ENCODE measurements at places on chromosomes 16 and 17.

- no peak for DNase-seq
These were observed 77.2 kb downstream of the CNGB1 start for GRCh38 chr16:57893559-57894389.

DNA sequence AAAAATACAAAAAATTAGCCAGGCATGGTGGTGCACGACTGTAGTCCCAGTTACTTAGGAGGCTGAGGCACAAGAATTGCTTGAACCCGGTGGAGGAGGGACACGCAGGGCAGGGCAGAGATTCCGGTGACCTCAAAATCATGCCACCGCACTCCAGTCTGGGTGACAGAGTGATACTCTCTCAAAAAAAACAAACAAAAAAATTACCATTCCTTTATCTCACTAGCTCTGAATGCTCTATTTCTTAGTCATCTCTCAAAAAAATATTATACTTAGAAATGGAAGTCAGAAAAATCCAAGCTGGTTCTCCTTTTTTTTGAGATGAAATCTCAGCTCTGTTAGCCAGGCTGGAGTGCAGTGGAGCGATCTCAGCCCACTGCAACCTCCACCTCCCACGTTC, 40.8 kb downstream of the SPOP start:
- DNase-seq: no peak

GRCh38 chr17:4433515-4434031, at the start of gene SPNS3:
Gene SPNS3, plus strand, starts transcription at chr17:4433940. Its CDS starts 28 bp downstream, at chr17:4433968.
- DNase-seq: peak; percentile 20

- DNase-seq: no peak
These were observed 30.3 kb downstream of the B4GALNT2 start for GRCh38 chr17:49162866-49163265.

GRCh38 chr17:78315355-78316114, 44.3 kb downstream of the SOCS3 start:
- no peak for DNase-seq

DNA sequence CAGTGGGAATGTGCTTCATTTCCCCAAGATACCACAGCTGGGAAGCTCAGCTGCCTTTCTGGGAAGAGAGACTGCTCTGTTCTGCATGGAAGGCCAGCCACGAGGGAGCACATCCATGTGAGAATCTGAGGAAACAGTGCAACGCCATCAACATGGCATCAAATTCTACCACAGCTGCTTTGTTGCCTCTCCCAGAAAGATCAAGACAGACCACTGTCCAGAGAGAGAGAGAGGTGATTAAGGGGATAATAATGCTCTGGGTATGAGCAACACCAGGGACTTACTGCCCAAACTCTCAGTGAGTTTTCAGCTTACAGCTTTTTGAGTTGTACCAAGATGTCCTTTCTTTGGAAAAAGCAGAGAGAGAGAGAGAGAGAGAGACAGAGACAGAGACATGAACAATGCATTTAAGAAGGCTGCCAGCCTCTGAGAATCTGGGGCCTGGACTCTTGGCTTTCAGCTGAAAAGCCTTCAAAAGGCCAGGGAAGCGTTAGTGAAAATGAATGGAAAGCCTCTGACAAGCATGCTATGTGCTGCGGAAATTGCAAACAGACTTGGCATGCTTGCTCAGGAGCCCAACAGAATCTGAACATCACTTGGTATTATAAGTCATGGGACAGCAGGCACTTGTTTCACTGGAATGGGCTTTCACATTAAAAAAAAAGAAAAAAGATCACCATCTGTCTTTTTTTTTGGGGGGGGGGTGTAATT, 223.1 kb downstream of the MAP2K6 start:
- no peak for DNase-seq

- DNase-seq: no peak
These were observed 10.6 kb upstream of the SRCIN1 start for GRCh38 chr17:38616361-38616760.

DNA sequence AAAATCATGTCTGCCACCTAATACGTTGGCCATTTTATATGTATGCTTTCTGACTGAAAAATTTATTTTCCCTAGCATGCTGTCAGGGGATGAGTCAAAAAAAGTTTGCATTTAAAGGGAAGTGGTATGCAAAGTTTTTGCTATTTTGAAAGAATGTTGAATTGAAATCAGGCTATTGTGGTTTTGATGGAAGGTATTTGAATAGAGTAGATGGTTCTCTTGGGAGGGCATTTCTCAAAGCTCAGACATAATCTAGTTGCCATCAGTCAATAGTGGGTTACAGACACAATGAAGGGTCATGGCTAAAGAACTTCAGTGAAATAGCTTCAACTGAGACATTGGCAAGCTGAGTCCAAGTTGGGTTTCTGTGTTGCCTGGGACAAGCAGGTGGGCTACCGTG, 102.4 kb downstream of the MAP2K6 start:
- no peak for DNase-seq

- DNase-seq: no peak
These were observed 136.6 kb upstream of the ELAC2 start for GRCh38 chr17:13154398-13154797.

- no peak for DNase-seq
These were observed 626.1 kb downstream of the HS3ST4 start for GRCh38 chr16:26317885-26318284.

- DNase-seq: no peak
These were observed 3.1 kb downstream of the RNF227 start for GRCh38 chr17:7912927-7913524.

- DNase-seq: peak; percentile 45
These were observed 18.2 kb downstream of the COTL1 start for GRCh38 chr16:84599521-84600202.

DNA sequence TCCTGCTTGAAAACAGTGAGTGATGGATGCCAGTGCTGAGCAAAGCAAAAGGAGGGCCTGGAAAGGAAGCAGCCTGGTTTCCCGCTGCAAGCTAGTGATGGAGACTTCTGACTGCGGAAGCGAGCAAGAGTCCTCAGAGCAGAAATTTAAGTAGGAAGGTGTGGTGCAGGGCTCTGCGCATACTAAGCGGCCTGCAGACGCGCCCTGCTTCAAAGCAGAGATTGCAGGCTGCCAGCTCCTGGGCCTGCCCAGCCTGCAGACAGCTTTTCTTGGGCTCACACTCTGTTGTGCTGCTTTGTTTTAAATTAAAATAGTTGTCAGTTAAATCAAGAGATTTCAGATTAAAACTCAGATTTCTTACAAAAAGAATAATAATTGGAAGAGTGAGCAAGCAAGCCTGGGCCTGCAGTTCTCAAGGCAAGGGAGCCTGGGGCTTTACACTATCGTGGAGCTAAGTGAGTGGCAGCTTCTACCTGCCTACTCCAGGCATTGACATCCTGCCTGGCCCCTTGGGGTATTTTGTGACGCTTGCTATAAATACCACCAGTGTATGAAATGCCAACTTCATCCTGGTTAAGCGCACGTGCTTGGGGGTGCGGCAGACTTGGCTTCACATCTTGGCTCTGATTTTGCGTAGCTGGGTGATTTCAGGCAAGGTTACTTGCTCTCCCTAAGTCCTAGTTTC, 237.3 kb downstream of the XYLT1 start:
- no peak for DNase-seq
